ENCODE measurements at places on chromosomes 7 and 10. TPM values are rescaled to one million over a fixed set of nuclear protein-coding genes. Genes with fewer than 3 reads are reported as not detected.

SAMD9L gene
- polyA plus RNA-seq = 8.5 TPM

SEMA3C gene
- 1.8 TPM for polyA plus RNA-seq

- peak overlapping the region; percentile 14 for H3K27ac ChIP-seq
- H3K4me3 ChIP-seq = no peak overlapping the region
- no peaks in the 10 kb centered on the region for H3K27me3 ChIP-seq
- no peaks in the 10 kb centered on the region for H3K36me3 ChIP-seq
- no peak for DNase-seq
Observed at GRCh38 chr10:122148876-122149560, 122.1 kb upstream of the BTBD16 start.

DNA sequence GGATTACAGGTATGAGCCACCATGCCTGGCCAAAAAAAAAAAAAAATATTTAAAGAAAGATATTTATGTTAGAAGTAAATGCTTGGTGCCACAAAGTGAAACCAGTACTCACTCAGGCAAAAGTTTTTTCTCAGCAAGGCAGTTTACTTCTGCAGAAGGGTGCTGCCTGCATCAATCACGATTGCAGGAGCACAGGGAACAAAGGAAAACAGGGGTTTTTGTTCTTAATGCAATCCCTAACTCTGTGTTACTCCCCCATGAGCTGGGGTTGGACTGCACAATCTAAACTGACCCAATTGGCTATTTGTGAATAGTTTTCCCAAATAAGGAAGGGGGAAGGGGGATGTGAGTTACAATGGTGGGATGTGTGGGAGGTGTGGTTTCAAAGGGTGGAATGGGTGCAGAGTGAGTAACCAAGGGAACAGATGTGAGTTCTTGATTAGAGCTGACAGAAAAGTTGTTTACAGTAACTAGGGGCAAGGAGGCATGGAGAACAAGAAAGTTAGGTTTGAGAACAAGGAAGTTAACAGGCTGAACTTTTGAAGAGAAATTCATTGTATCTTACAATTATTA lies 255.4 kb downstream of the TYW1 start:
- H3K36me3 ChIP-seq = no peaks in the 10 kb centered on the region
- H3K27ac ChIP-seq = no peak overlapping the region
- no peak for DNase-seq
- no peaks in the 10 kb centered on the region for H3K27me3 ChIP-seq

- DNase-seq = no peak
- H3K36me3 ChIP-seq = no peaks in the 10 kb centered on the region
- H3K4me3 ChIP-seq = no peak overlapping the region
- H3K4me1 ChIP-seq = peaks cover 21% of the 10 kb centered on the region
- H3K27ac ChIP-seq = no peak overlapping the region
- H3K27me3 ChIP-seq = no peaks in the 10 kb centered on the region
Observed at GRCh38 chr7:131219312-131220041, 108.2 kb upstream of the MKLN1 start.

ECHDC3 gene
- 5.6 TPM for polyA plus RNA-seq

OR13A1 gene
- 3.8 TPM for polyA plus RNA-seq

DNA sequence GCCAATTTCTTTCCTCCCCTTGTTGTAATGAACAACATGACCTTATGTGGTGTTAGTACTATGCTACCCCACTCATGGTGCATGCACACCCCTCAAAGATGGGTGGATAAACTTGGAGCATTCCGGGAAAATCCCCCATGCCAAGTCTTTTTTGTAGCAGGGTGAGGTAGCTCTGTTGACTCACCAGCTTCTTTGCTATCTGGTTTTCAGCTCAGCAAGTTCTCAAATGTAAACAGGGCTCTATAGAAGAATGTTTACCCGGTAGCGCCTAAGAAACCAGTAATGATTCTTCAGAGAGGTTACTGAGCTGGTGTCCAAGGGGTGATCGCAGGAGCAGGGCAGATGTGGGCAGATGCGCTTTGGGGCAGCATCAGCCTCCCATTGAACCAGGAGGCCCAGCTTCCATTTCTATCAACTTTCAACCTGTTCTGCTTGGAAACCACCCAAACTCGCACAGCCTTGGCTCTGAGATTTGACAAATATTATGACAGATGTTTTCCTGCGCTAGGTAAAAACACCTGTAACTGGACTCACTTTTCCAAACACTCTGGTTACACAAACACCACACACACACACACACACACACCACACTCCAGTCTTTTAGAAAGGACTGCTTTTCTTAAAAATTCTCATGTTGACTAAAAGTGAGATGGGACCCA lies 87.8 kb downstream of the ZRANB1 start:
- no peak overlapping the region for H3K27ac ChIP-seq
- DNase-seq = no peak
- no peaks in the 10 kb centered on the region for H3K27me3 ChIP-seq
- no peak overlapping the region for H3K4me3 ChIP-seq
- H3K4me1 ChIP-seq = peaks cover 33% of the 10 kb centered on the region

DNA sequence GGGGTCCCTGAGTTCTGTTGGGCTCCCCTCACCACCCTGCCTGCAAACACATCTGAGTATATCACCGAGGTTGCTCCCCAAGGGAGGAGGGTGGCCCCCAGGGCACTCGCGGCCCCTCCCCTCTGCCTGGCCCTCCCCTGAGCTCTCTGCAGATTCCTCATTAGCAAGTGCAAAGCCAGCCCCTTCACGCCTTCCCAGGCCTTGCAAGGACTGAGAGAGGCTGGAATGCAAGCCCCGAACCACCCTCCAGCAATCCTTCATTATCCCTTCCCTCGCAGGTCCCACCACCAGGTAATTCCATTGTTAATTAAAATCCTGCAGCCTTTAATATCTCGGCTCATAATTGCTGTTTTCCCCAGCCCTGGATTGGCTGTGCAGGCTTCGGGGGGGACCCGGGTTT lies 35.3 kb upstream of the MYL10 start:
- H3K36me3 ChIP-seq = no peaks in the 10 kb centered on the region
- no peak overlapping the region for H3K4me3 ChIP-seq
- H3K27ac ChIP-seq = no peak overlapping the region
- H3K4me1 ChIP-seq = no peaks in the 10 kb centered on the region
- DNase-seq = no peak
- H3K27me3 ChIP-seq = peaks cover 20% of the 10 kb centered on the region

SEMA3E gene
- not detected for polyA plus RNA-seq

DNA sequence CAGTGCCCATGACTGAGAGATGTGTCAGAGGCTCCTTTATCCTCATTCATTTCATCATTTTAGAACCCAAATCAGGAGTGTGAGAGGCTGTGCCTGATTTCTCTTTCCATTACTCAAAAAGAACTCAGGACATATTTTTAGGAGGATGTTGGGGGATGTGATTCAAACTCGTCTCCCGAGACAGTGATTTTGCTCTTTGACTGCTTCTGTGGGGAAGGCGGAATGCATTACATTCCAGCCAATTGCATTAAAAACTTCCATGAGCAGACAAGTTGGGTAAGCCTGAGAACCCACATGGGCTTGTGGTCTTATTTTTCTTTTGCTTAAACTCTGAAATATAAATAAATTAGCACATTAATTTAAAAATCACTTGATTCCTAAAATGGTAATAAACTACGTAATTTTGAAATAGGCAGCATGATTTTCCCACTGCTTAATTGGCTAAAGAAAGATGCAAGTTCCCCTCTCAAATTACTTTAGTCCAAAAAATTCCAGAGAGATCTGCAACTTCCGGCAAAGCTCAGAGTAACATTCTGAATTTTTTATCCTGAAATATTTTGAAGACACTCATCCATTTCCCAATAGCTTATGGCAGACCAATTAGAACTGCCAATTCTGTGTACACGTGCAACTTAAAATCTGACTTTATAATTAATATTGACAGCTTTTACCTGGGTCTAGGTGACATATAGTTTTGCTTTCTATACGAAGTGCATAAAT lies 185.6 kb downstream of the C7orf25 start:
- H3K4me1 ChIP-seq = no peaks in the 10 kb centered on the region
- H3K4me3 ChIP-seq = no peak overlapping the region
- DNase-seq = no peak
- no peaks in the 10 kb centered on the region for H3K27me3 ChIP-seq
- no peak overlapping the region for H3K27ac ChIP-seq

DNA sequence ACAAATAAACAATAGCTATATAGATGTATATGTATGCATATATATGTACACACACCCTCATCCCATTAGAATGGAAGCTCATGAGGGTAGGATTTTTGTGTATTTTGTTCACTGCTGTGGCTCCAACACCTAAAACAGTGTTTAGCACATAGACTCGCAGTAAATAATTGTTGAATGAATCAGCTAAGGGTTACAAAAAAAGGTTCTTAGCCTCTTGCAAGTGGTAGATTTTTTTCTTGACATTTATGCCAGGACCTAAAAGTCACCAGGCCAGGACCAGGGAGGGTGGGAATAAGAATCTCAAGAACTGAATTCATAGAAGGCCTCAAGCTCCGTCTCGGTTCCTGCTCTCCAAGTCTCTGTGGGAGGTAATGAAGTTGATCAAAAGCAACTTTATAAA lies 82.5 kb upstream of the CAPZA2 start:
- no peak overlapping the region for H3K27ac ChIP-seq
- no peaks in the 10 kb centered on the region for H3K4me1 ChIP-seq
- no peak overlapping the region for H3K4me3 ChIP-seq
- no peaks in the 10 kb centered on the region for H3K27me3 ChIP-seq
- no peak for DNase-seq
- no peaks in the 10 kb centered on the region for H3K36me3 ChIP-seq

DNA sequence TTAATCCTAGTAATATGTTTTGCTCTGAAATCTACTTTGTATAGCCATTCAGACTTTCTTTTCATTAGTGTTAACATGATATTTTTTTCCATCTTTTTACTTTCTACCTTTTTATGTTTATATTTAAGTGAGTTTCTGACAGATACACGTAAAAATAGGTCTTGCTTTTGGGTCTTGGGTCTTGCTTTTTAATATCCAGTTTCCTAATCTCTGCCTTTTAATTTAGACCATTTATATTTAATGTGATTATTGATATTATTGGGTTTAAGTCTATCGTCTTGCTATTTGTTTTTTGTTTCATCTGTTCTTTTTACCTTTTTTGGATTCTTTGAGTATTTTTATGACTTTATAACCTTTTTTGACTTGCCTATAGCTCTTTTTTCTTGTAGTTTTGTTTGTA lies 7.9 kb downstream of the PHTF2 start:
- no peaks in the 10 kb centered on the region for H3K27me3 ChIP-seq
- H3K4me3 ChIP-seq = no peak overlapping the region
- peaks cover 41% of the 10 kb centered on the region for H3K4me1 ChIP-seq
- no peaks in the 10 kb centered on the region for H3K36me3 ChIP-seq
- DNase-seq = no peak

DNA sequence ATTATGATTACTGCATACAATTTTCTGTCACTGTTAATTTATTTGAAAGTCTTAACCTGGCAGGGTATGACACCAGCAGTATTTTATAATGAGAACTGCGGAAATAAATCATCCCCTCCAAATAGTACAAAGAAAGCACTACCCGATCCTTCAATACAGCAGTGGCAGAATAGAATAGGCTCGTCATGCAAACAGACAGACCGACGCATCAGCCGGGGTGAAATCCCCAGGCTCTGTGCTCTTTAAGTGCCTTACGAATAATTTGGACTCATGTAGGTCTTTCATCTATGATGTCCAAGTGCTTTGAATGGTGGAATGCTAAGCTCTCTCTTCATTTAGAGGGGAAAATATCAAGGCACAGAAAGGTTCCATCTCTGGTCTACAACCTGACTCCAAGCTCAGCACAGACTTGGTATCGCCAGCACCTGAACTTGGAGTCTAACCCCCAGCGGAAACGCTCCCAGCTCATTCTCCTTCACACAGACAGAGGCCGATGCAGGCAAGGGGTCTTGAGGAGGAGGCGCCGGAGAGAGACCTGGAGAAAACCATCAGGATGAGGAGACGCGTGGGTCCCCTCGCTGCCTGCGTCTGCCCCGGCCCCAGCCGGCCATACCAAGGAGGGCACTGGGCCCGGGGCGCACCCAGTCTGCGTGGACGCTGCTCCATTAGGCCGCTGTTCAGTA lies 568.1 kb upstream of the MKI67 start:
- H3K4me1 ChIP-seq = no peaks in the 10 kb centered on the region
- no peaks in the 10 kb centered on the region for H3K27me3 ChIP-seq
- H3K27ac ChIP-seq = no peak overlapping the region
- H3K36me3 ChIP-seq = no peaks in the 10 kb centered on the region
- no peak overlapping the region for H3K4me3 ChIP-seq
- DNase-seq = no peak
